Purkinje cell (primary cell): ENCODE measurements at places on chromosomes 16 and 17. TPM values are rescaled to one million over a fixed set of nuclear protein-coding genes. Genes with fewer than 3 reads are reported as not detected.

The ERN2 gene
- polyA plus RNA-seq = not detected in 2 replicates

The ZBTB4 gene
- polyA plus RNA-seq = 9.2 and 9.5 TPM in 2 replicates

The MYH8 gene
- polyA plus RNA-seq = not detected in 2 replicates

The ZNF205 gene
- polyA plus RNA-seq = not detected in 2 replicates

The ADAP2 gene
- polyA plus RNA-seq = 3.4 TPM in 1 of 2 replicates, not detected in the other
